ENCODE measurements at places on chromosomes 1 and 21. TPM values are rescaled to one million over a fixed set of nuclear protein-coding genes. Genes with fewer than 3 reads are reported as not detected.

- peaks cover 9% of the 10 kb centered on the region for H3K27me3 ChIP-seq
- no peak overlapping the region for H3K4me3 ChIP-seq
- DNase-seq, result no peak
- no peaks in the 10 kb centered on the region for H3K36me3 ChIP-seq
Observed at GRCh38 chr1:157966031-157966537, 27.4 kb upstream of the KIRREL1 start.

DNA sequence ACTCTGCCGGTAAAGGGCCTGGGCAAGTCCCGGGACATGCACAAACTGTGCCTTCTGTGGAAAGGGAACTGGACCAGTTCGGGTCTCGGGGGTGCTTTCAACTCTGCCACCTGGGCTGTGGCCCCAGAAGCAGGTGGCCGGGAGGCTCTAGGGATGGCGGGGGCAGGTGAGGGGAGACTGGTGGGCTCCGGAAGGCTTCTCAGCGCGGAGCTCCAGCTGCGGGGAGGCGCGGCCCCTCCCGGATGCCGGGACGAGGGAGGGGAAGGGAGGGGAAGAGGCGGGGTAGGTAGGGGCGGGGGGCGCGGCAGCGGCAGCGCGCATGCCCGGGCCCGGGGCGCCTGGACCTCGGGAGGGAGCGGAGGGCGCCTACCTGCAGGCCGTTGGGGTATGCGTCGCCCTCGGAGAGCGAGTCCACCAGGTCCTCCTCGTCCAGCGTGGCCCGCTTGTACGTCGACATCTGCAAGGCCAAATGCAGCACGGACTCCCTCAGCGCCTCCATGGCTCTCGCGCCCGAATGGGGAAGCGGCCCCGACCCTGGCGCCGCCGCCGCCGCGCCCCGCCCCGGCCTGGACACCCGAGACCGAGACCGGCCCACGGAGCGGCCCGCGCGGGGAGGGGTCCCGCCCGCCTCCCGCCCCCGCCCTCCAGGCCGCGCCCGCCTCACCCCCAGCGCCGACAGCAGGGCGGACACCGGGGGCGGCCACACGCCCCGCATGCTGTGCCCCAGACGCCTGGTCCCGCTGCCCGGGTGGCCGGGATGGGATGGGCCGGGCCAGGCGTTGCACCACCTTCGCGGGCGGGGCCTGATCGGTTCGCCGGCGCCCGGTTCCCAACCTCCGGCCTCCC is at the start of gene ECE1:
Gene ECE1 (minus strand): TSS at position 764 of the 846 bp plus-strand sequence. CDS start 49 bp downstream, at position 715.
- H3K27ac ChIP-seq, result peak within 1 kb of the TSS; percentile 81
- H3K27me3 ChIP-seq, result no peaks in the 10 kb centered on the region
- peaks cover 5% of the 10 kb centered on the region for H3K36me3 ChIP-seq
- peak; percentile 60 for DNase-seq
- H3K4me3 ChIP-seq, result peak within 1 kb of the TSS; percentile 88

Gene ARV1
- 17.4 TPM for total RNA-seq

Gene BARHL2
- total RNA-seq, result not detected

DNA sequence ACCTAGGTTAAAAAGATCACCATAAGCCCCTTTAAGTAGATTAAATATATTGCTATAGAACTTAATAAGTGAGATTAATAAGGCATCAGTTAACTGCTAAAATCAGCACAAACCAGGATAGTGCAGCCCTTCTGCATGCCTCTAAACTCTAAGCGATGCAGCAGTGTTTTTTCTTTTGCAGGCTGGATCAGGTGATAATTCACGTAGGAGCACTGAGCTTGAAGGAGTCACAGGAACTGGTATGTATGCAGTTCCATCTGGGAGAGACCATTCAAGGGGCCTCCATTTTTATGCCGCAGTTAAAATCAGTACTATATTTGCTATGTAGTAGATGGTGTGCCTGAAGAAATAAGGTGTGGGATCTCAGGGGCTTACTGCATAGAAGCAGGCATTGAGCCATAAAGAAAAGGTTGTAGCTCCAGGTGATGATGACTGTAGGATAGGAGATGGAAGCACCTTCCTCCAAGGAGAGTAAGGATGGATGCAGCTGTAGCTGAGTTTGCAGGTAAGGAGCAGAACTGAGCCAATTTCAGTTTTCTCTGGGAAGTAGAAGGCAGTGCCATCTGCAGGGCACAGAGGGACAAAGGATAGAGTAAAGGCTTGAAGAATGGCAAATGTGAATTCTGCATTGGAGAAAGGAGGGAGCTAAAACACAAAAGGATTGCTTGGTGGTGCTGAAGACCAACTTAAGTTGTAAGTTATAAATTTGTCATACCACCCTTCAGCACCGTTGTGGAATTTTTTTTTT is 22.6 kb downstream of the NPL start:
- no peaks in the 10 kb centered on the region for H3K27me3 ChIP-seq
- H3K36me3 ChIP-seq, result peaks cover 4% of the 10 kb centered on the region
- no peak overlapping the region for H3K27ac ChIP-seq

DNA sequence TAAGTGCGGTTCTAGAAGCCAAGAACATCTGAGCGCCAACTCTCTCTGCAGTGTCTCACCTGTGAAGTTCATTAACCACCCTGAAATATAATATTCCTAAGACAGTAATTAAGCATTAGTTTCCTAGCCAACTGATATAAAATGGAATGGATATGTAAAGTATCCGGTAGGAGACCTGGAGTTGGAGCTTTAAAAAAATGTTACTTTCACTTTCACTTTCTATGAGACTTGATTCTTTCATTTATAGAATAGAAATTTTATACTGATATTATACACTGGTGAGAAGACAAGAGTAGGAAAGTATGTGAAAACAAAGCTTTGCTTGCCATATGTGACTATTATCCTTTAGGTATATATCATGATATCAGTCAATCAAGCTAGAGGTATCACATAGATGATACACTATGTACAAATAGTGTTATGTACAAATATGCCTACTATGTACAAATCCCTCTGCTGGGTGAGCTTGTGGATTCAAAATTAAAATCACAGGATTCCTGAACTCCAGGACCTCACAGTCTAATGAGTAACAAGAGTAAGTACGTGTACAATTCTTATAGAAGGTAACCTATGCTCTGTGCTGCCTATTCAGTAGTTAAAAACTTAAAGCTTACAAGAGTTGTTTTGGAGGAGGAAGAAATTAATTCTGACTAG is 934.2 kb downstream of the TTLL7 start:
- H3K4me1 ChIP-seq, result no peaks in the 10 kb centered on the region
- no peaks in the 10 kb centered on the region for H3K36me3 ChIP-seq
- H3K27ac ChIP-seq, result no peak overlapping the region
- no peak overlapping the region for H3K4me3 ChIP-seq

Gene AKT3
- 78.2 TPM for total RNA-seq

DNA sequence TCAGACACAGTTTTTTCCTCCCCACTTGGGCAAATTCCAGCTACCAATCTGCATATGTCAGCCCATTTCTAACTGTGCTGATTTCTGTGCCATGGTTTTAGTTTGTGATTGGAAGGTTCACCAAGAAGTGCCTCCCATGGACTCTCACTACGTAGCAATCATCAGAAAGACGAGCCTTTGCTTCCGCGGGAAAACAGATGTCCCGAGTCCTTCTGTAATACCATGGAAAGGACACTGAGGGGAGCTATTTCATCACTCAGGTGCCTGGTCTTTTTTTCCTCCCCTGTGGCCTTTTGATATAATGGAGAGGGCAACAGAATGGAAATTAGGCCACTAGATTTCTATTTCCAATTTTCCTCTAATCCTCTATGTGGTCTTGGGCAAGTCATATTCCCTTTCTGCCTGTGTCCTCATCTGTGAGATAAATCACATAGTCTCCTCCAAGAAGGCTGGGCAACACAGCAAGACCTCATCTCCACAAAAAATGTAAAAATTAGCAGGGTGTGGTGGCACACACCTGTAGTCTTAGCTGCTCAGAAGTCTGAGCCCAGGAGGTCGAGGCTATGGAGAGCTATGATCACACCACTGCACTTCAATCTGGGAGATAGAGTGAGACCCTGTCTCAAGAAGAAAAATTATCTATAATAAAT is 24.8 kb downstream of the LEMD1 start:
- H3K27me3 ChIP-seq, result peaks cover 27% of the 10 kb centered on the region
- H3K4me1 ChIP-seq, result no peaks in the 10 kb centered on the region
- H3K36me3 ChIP-seq, result no peaks in the 10 kb centered on the region
- DNase-seq, result no peak
- no peak overlapping the region for H3K27ac ChIP-seq

Gene ATAD3C
- total RNA-seq, result 1.0 TPM

GRCh38 chr1:227730630-227731151 is 4.4 kb downstream of the JMJD4 start:
- no peak overlapping the region for H3K27ac ChIP-seq
- DNase-seq, result no peak
- no peaks in the 10 kb centered on the region for H3K36me3 ChIP-seq
- peaks cover 18% of the 10 kb centered on the region for H3K27me3 ChIP-seq
- H3K4me3 ChIP-seq, result no peak overlapping the region
- peaks cover 11% of the 10 kb centered on the region for H3K4me1 ChIP-seq

GRCh38 chr1:53037159-53037558 is 24.9 kb upstream of the PODN start:
- DNase-seq, result no peak
- peaks cover 4% of the 10 kb centered on the region for H3K4me1 ChIP-seq
- no peaks in the 10 kb centered on the region for H3K27me3 ChIP-seq
- H3K36me3 ChIP-seq, result peaks cover 17% of the 10 kb centered on the region
- H3K27ac ChIP-seq, result no peak overlapping the region

Gene CASQ2
- total RNA-seq, result not detected

All from activated naive CD8-positive, alpha-beta T cell treated with anti-CD3 and anti-CD28 coated beads, Interleukin-2, amount 10 ng/mL, durations not matched to agents 7 days and 5 days (primary cell).